ENCODE measurements at places on chromosomes 5 and 9.

GRCh38 chr9:113695901-113696300 is 180.2 kb upstream of the ZNF618 start:
- DNase-seq: no peak

DNA sequence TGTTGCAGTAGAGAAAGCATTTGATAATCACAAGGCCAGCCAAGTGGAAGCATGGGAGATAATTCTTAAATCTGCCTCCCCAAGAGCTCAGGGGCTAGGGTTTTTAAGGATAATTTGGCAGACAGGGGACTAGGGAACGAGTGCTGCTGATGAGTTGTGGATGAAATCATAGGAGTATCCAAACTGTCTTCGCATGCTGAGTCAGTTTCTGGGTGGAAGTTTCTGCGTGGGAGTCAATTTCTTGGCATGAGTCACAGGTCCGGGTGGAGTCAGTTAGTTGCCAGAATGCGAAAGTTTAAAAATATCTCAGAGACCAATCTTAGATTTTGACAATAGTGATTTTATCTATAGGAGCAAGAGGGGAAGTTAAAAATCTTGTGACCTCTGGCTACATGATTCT is 112.6 kb downstream of the TMC1 start:
- no peak for DNase-seq

- DNase-seq: no peak
Observed at GRCh38 chr5:317086-317811, 4.3 kb upstream of the AHRR start.

DNA sequence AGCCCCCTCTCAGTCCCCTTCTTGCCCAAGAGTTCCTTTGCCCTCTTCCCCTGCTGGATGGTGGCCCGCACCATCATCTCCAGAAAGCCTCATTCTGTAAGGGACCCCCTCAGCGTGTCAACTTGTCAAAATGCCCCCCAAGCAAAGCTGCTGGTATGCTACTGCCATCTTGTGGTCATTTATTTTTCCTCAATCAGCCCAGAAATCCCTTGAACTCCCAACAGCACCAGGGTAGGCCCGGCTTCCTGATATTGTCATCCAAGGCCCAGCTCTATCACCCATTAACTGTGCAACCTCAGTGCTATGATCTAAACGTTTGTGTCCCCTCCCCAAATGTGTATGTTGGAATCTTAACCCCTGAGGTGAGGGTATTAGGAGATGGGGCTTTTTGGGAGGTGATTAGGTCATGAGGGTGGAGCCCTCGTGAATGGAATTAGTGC is 53.2 kb upstream of the FBXW11 start:
- no peak for DNase-seq

DNA sequence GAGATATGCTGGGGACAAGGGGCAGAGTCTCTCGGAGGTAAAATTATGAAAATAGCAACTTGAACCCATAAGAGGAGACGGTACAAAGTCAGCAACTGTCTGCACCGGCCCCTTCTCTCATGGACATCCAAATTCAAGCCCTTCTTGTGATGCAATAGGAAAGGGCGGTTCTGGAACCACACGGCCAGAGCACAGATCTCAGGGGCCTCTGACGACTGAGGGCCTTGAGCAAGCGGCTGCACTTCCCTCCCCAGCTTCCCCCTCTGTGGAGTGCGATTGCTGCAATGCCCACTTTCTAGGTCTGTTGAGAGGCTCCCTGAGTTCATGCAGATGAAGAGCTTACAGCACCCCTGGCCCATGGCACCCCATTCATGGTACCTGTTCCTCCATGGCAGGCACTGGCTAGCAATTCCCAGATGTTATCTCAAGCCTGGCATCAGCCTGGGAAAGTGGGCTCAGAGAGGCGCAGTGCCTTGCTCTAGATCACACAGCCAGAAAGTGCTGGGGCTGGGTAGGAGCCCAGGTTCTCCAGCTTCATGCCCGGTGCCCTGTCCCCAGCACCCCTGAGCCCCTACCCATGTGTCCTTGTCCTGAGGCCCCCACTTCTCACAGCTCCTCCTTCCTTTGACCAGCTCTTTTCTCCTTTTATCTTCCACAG is 17.7 kb upstream of the CPLX2 start:
- no peak for DNase-seq

GRCh38 chr5:67652201-67652600 is 455.6 kb upstream of the CD180 start:
- DNase-seq: no peak

DNA sequence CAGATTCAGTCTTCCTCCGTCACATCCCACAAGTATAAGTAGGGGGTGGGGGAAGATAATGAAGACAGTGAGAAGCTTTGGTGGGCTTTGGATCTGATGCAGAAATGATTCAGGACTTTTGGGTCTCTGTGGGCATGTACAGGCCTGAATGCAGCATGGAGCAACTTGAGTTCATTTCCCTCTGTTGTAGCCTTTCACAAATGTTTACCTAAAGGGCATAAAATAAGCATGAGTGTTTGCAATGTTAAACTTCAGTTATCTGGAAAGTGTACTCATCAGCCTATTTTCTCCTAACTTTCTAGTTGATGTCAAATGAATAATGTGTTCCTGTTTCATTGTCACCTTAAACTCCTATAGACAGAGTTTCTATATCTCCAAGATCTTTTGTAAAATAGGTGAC is 39.3 kb downstream of the GARNL3 start:
- DNase-seq: no peak

DNA sequence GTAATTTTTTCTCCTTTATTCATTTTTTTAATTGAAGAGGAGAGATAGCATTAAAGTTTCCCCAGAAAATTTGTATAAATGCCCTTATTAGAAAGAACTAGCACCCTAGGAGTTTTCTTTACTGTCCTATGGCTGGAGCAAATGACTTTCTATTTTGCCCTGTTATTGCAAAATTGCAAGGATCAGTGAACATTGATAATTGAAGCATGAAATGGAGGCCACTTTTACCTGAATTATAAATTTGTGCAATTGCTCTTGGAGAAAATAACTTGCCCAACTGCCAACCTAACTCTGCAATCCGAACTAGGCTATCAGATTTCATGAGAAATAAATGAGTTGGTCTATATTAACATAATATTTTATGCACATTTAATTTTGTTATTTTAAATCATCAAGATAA is 111.9 kb downstream of the MTRR start:
- no peak for DNase-seq
